CD4-positive, alpha-beta T cell treated with Interleukin-1 beta for 1 hour (primary cell): ENCODE measurements at places on chromosomes 4 and X.

DNA sequence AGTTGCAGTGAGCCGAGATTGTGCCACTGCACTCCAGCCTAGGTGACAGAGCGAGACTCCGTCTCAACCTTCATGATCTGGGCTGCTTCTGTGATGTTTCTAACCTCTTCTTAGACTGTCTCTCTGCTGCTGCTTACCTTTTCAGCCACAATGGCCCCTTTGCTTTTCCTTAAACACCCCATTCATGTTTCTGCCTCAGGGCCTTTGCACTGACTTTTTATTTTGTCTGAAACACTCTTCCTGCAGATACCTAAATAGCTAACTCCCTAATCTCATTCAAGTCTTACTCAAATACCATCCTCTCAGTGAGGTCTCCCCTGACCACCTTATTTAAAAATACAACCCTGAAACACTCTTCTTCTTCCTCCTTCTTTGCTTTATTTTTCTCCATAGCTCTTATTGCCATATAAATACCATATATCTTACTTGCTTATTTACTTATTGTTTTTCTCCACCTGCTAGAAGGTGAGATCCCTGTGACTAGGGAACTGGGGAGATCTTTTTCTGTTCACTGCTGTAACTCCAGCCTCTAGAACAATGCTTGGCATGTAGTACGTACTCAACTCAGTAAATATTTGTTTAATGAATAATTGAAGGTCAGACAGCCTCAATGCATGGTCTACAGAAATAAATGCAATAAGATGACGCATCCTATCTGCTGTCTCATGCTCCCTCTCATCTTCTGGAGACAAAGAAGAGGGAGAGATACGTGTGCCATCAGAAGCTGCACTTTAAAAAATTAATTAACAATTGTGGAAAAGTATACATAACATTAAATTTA is 43.8 kb upstream of the SETD7 start:
- DNase-seq, result no peak

- DNase-seq, result no peak
Measured at GRCh38 chrX:24396236-24396930, 35.9 kb downstream of the SUPT20HL1 start.

DNA sequence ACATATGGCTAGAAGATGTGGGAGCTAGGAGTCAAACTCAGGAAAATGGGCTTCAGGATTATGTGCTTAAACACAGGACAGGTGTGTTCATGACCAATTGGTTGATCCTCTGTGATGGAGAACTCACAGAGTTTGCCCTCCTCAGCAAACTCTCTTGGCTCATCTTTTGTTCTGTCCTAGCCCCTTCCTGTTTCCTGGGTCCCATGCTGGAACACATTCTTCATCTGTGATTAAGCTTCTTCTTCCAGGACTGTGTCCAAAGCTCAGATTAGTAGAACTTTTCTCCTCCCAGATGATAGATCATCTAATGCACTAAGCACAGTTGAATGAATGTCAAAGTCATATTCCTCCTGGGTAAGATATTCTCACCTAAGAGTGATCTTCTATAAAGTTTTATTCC is 38.8 kb upstream of the TCEANC start:
- no peak for DNase-seq

DNA sequence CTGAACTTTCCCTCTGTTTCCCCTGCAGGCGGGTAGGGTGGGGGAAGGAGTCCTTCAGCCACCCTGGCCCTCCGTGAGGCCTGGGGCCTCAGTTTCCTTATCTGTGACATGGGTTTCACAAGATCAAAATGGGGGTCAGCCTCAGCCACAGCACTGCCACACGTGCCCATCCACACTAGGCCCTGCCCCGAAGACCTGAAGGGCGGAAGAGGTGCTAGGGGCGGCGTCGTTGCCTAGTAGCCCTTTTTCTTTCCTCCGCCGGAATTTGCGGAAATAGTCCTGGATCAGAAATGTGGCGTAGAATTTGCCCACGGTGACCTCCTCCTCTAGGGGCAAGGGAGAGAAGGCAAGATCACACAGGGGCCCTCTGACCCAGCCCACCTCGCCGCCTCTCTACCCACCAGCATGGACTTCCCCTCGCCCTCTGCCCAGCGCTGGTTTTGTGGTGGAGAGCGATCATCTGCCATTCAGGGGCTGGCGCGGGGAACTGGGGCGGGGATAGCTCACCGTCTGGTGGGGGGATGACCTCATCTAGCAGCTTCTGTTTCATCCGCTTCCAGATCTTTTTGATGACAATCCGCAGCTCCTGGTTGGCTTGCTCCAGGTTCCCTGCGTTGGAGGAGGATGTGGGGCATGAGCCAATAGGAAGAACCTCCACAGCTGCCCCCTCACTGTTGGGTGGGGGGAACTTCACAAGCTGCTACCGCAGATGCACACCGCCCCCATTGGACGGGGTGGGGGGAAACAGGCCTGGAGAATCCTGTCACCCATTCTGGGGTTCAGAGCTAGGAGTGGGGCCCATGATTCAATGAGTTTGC is 9.7 kb upstream of the SYP start:
- peak; percentile 8 for DNase-seq

GRCh38 chr4:25448379-25449109 is 71.5 kb downstream of the ANAPC4 start:
- no peak for DNase-seq

DNA sequence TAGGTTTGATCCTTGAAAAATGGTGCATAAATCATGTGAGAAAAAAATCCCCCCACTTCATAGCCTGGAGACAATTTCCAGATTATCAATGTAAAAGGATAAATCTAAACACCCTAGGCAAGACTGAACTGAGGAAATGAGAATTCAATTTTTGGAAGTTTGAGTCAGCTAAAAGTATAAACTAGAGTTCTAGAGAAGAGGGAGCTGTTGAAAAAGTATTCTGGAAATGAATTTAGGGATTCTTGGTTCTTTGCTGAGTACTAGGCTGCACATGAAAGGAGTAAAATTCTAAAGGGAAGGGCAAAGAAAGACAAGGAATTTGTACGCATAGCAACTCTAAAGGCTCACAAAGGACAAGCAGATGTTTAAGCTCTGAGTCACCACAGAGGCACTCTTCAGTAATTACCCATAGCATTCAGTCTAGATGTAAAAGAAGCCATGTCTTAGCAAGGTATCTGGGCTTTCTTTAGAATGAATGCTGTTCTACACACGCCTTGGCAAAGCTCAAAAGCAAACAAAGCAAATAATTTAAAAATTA is 896.5 kb downstream of the PDHA2 start:
- DNase-seq, result no peak

DNA sequence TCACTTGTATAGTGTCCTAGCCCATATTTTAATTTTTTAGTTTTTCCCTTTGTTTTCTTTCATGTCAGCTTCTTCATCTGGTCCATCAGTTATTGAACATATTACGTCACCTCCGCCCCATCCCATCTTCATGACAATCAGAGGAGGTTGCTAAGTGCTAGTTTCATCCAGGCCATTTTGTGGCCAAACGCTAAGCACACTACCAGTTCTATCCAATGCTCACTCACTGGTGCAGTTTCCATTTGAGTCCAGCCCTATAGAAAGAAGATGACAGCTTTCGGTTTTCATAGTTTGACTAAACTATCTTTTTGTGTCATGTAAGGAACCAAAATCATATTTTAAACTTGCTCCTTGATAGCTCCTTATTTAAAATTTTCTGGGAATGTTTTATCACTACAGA is 304.2 kb downstream of the TENM3 start:
- no peak for DNase-seq
